ENCODE measurements at places on chromosomes 6 and 20.

DNA sequence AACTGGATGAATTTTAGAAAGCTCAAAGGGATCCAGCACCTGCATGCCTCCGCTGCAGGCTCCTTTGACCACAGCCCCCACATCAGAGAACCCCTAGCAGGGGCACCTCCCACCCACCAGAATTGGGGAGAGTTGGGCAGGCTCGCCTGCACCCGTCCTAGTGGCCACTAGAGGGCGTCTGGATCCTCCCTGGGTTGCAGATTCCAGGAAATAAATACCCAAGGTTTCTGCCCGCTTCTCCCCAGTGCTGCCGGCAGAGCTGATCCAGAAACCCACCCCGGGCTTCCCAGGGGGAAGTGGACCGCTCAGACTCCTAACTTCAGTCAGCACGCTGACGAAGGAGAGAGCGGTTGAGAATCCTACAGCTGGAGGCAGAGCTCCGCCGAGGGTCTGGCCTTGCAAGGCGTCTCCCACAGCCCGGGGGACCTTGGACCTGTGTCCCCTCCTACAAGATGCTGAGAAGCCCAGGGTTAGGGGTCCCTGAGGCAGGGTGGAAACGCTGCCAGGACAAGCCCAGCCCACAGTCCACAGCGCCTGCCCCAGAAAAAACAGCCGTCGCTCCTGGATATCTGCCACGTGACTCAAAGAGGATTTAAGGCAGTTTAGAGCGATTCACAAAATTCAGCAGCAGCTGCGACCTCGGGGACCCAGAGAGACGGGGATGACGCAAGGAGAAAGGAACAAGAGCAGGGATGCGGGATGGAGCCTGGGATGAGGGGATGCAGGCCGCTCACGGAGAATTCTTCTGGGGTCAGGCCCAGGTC is 32.6 kb upstream of the PHACTR3 start:
- peak; percentile 84 for DNase-seq

DNA sequence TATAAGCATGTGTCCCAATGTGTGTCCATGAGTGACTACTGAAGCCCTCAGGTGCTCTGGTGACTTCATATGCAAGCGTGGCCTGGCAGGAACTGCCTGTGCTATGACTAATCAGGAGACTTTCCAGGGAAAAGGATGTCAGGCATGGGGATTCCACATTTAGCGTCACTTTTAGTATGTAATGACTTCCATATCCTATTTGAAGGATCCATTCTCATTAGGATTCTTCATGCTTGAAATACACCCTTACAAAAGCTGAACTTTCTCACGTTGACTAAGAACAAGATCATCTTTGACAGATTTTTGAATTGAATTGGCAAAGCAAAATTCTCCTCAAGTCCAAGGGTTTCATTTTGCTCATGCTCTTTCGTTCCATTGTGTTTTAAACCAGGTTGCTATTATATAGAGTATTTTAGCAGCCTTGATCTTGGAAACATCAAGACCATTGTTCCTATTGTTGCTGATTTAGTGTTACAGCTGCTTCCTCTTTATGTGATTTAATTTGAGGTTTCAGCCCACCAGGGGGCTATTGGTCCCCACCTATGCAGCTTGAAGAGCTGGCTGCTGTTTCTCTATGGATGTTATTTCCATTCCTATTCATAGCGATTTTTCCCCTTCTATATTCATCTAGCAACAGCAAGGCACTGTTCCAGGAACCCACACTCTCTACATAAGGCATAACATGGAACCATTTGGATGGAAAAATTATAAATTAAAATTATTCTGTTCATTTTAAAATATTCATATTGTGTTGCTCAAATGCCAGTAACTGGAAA is 418.6 kb downstream of the CDKAL1 start:
- DNase-seq: no peak

- DNase-seq: peak; percentile 27
These were observed 1.9 kb downstream of the PNRC1 start for GRCh38 chr6:89082486-89082891.

- no peak for DNase-seq
These were observed 317.6 kb downstream of the BTBD9 start for GRCh38 chr6:38322138-38322537.

DNA sequence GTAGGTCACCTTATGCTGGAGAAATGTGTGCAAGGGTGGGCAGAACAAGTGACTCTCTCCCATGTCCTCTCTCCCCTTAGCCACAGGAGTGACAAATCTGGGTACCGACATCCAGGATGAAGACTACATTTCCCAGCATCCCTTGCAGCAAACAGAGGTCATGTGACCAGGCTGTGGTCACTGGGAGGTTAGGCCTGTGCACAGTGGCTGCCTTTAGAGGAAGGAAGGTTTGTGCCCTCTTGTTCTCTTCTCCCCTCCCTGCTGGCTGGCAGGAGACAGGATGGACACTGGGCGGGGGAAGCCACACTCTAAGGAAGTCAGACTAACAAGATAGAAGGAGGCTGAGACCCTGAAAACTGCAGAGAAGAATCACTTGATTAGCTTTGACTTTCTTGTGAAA is 360.2 kb downstream of the PREX1 start:
- DNase-seq: peak; percentile 60

DNA sequence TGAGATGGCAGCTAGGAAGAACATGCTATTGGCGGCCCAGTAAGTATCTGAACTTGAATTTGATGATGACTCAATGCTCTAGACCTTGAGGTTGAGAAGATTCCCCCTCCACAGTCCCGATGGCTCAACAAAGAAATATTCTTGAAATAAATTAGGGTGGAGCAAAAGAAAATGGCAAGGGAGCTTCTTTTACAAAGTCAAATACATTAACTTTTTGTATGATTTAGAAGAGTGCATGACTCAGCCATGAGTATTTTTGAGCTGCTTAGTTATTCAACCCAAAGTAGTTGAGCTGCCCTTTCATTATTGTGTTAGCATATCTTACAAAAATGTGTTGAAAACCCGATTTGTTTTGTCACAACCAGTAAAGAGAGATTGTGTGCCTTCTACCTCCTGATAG is 7.6 kb downstream of the TFAP2C start:
- no peak for DNase-seq

- DNase-seq: no peak
These were observed 321.7 kb downstream of the CENPW start for GRCh38 chr6:126661646-126662045.

- DNase-seq: no peak
These were observed 721.1 kb upstream of the CITED2 start for GRCh38 chr6:140095532-140095931.

All from GM20000 (cell line).